GM04504 (cell line): ENCODE measurements at places on chromosomes 1 and 21.

- DNase-seq: no peak
Observed at GRCh38 chr1:76125473-76126219, 51.1 kb downstream of the ST6GALNAC3 start.

DNA sequence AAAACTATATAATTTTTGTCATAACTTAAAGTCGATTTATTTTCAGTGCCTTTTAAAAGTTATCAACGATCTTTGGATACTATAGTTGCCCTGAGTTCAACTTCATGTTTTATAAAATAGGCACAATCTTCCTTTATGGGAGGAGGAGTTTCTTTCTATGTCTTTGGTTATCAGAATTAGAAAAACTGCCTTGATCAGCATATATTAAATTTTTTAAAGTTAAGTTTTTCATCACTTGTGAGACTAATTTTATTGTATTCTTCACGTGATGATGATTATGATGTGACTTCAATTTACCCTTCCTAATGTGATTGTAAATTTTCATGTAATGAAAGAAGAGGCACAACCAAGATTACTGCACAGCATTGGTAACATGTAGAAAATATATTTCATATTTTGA, 58.2 kb upstream of the TMPRSS15 start:
- no peak for DNase-seq

- DNase-seq: no peak
Observed at GRCh38 chr1:173445164-173445563, 32.0 kb upstream of the PRDX6 start.

GRCh38 chr1:181126871-181127587, 38.5 kb downstream of the IER5 start:
- no peak for DNase-seq

DNA sequence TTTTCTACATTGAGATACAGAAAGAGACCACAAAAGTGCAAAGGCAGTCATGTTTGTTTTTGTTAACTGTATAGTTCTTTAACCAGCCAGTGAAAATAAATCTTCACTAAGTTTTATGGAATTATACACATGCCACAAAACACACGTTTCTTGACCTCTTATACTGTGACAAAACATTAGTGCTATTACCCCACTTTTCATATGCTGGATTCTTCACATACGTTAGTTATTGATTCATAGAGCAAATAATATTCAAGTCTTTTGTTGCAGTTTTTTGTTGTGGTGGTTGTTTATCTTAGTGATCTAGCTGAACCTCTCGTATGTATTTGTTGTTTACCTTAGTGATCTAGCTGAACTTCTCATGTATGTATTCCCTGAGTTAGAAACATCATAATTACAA, 28.0 kb downstream of the LYPLAL1 start:
- DNase-seq: no peak
